Daoy (cell line): ENCODE measurements at places on chromosomes 6 and 20. TPM values are rescaled to one million over a fixed set of nuclear protein-coding genes. Genes with fewer than 3 reads are reported as not detected.

DNA sequence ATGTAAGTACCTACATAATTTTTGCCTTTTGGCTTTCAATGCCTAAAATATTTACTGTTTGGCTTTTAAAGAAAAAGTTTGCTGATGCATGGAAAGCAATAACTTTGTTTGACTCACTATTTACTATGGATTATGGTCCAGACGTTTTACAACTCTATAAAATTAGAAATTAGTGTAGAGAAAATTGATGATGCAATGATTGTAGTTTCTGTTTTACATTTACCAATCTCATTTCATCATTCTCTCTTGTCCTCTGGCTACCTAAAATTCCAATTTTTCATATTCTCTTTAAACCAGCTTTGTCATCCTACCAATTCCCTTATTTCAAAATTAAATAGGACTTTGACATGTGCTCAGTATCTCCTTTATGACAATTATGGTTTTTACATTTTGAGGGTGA is 131.0 kb downstream of the IMPG1 start:
- DNase-seq, result no peak

- no peak for DNase-seq
Observed at GRCh38 chr6:156316583-156317125, 460.5 kb upstream of the ARID1B start.

DNA sequence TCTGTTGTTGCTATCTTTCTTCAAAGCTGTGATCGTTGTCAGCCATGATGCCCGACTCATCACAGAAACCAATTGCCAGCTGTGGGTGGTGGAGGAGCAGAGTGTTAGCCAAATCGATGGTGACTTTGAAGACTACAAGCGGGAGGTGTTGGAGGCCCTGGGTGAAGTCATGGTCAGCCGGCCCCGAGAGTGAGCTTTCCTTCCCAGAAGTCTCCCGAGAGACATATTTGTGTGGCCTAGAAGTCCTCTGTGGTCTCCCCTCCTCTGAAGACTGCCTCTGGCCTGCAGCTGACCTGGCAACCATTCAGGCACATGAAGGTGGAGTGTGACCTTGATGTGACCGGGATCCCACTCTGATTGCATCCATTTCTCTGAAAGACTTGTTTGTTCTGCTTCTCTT is 19.3 kb downstream of the ABCF1 start:
- no peak for DNase-seq

- DNase-seq, result no peak
Observed at GRCh38 chr6:12034349-12034748, 22.2 kb downstream of the HIVEP1 start.

The MBOAT1 gene
- 10.5 and 11.9 TPM in 2 replicates for total RNA-seq

DNA sequence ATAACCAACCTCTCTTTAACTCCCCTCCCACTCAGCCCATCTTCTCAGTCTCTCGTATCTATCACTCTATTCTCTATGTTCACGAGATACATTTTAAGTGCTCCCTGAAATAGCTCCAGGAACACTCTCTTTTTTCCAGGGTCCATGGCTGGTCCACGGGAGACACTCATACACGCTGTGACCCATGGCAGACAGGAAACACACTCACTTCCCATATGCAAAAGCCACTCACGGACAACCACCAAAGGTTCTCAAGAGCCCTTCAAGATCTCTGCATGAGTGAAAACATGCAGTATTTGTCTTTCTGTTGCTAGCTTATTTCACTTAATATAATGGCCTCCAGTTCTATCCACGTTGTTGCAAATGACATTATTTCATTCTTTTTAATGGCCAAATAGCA is 71.4 kb upstream of the PCSK2 start:
- DNase-seq, result no peak

The NMBR gene
- total RNA-seq, result not detected in 2 replicates

DNA sequence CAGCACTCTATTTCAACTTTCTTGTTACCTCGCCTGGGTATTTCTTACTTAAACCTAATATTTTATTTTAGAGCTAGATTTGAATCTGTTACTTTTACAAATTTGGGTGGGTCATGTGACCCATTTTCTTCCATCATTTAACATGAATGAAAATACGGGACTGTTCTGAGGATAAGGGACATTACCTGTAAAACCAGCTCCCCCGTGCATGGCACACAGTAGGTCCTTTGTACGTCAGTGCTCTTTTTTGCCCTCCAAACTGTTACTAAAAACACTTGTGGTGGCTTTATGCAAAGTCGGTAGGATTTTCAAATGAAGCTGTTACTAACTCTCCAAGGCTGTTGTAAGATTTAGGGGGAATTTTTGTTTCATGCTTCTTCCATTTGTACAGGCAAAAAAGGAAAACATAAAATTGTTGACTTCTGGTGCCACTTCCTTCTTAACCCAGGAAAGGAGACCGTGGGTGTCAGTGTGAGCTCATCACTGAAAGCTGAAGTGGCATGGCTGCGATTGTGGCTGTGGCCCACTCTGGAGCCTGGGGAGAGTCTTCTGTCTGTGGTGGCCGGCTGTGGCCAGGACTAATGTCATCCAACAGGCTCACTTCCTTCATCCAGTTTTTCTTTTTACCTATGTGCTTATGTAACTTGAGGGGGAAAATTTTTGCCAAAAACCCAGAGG is 40.2 kb upstream of the PXDC1 start:
- DNase-seq, result no peak

- DNase-seq, result no peak
Observed at GRCh38 chr6:143525356-143525755, 13.8 kb upstream of the FUCA2 start.

GRCh38 chr6:30013291-30013922 is 47.7 kb upstream of the POLR1H start:
- DNase-seq, result no peak

DNA sequence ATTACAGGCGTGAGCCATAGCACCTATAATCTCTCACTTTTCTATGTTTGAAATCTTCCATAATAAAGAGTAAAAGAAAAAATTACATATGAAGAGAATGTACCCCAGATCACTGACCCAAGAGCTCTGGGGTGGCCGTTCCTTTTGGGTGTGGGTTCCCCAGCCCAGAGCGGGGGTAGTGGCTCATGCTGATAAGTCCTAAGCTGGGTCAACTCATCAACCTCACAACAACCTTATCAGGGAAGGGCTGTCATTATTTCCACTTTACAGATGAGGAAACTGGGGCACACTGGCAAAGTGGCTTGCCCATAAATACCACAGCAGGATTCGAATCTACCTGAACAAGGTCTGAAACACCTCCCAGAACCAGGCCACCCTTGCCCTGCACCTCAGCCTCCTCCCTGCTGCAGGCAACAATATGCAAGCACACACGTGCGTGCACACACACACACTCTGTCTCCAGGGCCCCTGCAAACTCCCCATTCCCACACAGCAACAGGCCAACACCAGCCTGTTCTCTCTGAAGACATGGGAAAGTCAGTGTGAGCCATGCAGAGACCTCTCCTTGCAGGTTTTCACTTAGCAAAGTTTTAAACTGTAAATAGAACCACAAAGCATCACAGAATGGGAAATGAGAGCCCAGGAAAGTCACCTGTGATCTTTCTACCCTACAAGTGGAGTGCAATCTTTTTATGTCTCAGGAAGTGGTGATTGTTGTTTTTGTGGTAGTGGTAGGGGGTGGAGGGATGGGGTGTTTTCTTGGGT is 27.7 kb downstream of the BFSP1 start:
- DNase-seq, result no peak

The TNFRSF6B gene
- total RNA-seq, result 12.6 and 14.7 TPM in 2 replicates

The APOBEC2 gene
- total RNA-seq, result not detected in 2 replicates

- no peak for DNase-seq
Observed at GRCh38 chr6:34298941-34299340, 50.1 kb upstream of the SMIM29 start.

The PHF10 gene
- total RNA-seq, result 28.4 and 33.4 TPM in 2 replicates

GRCh38 chr20:13338097-13338661 is 117.1 kb downstream of the ISM1 start:
- DNase-seq, result no peak

The ABHD16B gene
- total RNA-seq, result not detected in 2 replicates

GRCh38 chr20:57464642-57465211 is 60.2 kb downstream of the CTCFL start:
- peak; percentile 18 for DNase-seq

The GGTLC1 gene
- not detected in 2 replicates for total RNA-seq

The EYA4 gene
- 14.7 and 16.3 TPM in 2 replicates for total RNA-seq

DNA sequence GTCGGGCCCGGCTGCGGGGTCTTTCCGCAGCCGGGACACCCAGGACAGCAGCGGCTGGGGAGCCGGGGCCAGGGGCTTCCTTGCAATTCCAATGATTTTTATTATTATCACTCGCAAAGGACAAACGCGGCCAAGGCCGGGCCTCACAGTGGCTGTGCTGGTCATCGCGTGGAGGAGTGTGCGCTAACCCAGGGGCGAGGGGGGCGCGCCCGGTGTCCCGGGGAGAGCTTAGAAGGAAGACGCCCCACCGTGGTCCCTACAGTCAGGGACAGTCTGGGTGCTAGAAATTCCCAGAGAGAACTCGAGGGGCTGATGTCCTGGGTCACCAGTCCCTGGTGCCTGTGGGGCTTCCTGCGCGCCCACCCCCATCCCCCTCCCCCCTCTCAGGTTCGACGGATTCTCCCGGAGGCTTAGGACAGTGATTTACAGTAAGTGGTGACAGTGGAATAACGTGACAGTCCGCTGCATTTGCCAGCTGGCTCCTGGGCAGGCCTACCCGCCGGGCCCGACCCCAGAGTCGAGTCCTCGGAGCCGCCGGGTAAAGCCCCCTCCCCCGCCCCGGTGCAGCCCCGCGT is 9.5 kb downstream of the FOXC1 start:
- DNase-seq, result no peak

DNA sequence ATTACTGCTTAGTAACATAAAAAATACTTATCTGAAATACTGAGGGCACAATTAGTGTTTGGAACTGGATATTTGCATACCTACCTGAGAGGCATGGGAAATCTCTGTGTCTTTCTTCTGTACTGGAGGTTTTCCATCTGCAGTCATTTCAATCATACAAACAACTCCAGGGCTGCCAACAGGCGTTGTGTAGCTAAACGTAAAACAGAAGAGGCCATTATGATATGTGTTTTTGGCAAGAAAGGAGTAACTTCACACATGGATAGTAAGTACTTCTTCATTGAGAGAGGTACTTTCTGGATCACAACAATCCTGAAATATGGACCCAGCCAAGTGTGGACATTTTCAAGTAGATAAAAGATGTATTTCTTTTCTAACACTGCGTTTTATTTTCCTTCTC is 363.4 kb downstream of the PHF3 start:
- no peak for DNase-seq

- DNase-seq, result no peak
Observed at GRCh38 chr20:42340368-42340767, 722.2 kb upstream of the CHD6 start.

The RBPJL gene
- not detected in 2 replicates for total RNA-seq

- no peak for DNase-seq
Observed at GRCh38 chr20:20702330-20703245, 9.9 kb downstream of the RALGAPA2 start.

The UTRN gene
- total RNA-seq, result 26.9 and 34.1 TPM in 2 replicates

The VIP gene
- total RNA-seq, result not detected in 2 replicates
